Cortex of kidney (tissue), 1 donor: ENCODE measurements at places on chromosomes 6 and 20.

DNA sequence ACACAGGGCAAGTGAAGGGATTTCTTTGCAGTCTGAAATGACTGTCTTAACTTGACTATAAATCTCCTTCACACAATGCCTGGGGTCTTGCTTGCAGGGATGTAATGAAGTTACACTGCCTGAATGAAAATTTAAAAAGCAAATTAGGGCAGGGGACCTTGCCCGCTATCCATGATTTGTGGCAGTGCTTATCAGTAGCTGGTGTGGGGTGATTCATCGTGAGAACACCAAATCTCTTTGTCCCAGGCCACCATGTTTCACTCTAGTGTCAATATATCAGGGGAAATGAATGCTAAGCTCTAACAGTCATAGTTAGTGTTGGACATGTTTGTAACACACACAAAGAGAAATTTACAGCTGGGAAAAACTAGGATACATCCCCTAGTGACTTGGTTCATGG lies 713.7 kb upstream of the EPHA7 start:
- no peak for DNase-seq

DNA sequence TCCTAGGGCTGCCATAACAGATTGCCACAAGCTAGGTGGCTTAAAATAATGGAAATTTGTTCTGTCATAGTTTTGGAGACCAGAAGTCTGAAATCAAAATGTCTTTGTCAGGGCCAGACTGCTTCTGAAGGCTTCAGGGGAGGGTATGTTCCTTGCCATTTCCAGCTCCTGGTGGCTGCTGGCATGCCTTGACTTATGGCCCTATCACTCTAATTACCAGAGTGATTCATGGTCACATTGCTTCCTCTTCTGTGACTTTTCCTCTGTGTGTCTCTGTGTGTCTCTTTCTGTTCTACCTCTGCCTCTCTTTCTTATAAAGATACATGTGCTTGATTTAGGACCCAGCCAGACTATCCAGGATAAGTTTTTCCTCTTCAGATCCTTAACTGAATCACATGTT lies 635.2 kb upstream of the IMPG1 start:
- no peak for DNase-seq

DNA sequence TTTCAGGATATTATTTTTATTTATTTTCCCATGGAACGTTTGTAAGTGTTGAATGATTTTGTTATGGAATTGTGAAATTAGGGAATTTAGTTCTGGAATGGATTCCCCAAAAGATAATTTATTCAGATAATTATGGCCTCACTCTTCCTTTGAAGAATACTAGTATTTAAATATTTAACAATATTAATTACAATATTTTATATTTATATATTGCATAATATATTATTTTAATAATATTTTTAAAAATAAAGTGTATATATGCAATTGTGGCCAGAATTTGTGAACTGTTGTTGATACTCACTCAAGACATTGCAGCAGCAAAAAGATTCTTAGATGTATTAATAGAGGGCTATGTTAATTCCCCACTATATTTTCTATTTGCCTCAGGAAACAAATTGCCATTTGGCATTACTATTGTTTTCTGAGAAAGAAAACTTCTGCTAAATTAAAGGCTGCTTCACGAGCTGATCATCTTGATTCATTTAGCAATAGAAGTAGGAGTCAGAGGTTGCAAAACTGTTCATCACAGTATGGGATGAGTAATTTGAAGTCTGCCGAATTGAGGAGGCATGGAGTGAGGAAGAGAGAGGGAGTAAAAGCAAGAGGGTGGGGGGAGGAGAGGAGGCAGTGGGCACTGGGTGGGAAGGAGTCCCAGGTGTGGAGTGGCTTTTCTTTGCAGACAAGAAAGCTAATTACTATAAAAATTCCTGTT lies 729.2 kb downstream of the DHX35 start:
- DNase-seq = no peak

DNA sequence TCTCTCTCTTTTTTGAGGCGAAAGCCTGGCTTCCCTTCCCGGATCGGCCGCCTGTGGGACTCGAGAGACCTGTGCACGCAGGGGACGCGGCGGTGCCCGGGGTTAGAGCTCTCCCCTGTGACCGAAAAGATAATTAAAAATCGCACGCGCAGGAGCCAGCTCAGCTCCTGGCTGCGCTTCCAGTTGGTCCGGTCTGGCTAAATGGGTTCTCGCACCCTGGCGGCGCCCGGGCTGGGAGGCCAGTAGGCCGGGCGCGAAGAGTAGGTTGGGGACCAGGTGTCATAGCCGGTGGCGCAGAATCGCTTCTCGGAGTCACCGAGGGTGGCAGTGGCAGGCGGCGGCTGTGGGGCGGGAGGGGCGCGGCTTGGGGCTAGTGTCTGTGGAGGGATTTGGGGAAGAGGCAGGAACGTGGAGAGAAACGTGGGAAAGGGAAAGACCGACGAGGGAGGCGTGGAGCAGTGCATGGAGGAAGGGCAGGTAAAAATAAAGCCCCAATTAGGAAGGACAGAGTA lies 41.9 kb upstream of the SUPT3H start:
- no peak for DNase-seq

GRCh38 chr6:150026976-150027805 lies 1.9 kb upstream of the RAET1L start:
- no peak for DNase-seq

DNA sequence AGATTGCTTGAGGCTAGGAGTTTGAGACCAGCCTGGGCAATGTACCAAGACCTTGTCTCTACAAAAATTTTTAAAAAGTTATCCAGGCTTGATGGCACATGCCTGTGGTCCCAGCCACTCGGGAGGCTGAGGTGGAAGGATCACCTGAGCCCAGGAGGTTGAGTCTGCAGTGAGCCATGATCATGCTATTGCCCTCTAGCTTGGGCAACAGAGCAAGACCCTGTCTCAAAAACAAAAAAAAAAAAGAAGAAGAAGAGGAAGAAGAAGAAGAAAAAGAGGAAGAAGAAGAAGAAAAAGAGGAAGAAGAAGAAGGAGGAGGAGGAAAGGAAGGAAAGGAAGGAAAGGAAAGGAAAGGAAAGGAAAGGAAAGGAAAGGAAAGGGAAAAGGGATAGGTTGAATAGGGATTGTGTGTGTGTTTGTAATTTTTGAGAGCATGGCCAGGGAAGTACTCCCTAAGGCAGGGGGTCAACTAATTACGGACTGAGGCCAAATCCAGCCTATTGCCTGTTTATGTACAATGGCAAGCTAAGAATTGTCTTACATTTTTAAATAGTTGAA lies 43.0 kb upstream of the ZNF217 start:
- no peak for DNase-seq

- no peak for DNase-seq
Observed at GRCh38 chr6:156879186-156879585, 102.0 kb downstream of the ARID1B start.

- no peak for DNase-seq
Observed at GRCh38 chr6:38725414-38726183, 10.5 kb downstream of the DNAH8 start.

- DNase-seq = no peak
Observed at GRCh38 chr6:168093071-168093505, 14.1 kb upstream of the FRMD1 start.
